ENCODE measurements at places on chromosomes 1 and 21.
A peak's percentile ranks its signal among the peaks of the same experiment; 100 is the strongest.

DNA sequence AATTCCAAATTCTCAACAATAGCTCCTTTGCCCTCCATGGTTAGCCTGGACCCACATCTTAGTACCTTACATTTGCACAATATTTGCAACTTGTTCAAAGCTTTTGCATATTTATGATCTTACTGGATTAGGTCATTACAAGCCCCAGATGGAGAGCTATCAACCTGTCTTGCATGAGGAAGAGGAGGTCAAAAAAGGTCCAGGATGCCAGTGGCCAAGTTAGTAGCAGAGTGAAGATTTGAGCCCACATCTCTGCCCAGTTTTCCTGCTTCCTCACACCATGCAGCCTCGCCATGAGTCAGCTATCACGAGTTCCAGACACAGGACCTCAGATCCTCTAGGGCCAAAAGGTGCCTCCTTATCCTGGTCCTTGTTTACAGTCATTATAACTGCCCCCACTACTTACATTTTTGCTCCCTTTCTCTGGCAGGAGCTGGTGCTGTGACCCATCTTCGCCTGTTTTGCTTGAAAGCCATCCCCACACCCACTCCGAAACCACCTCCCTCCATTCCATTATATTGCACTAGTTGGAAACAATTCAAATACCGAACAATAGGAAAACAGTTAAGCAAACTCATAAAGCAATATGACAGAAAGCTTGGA, 5.0 kb upstream of the AHCYL1 start:
- DNase-seq, result no peak

DNA sequence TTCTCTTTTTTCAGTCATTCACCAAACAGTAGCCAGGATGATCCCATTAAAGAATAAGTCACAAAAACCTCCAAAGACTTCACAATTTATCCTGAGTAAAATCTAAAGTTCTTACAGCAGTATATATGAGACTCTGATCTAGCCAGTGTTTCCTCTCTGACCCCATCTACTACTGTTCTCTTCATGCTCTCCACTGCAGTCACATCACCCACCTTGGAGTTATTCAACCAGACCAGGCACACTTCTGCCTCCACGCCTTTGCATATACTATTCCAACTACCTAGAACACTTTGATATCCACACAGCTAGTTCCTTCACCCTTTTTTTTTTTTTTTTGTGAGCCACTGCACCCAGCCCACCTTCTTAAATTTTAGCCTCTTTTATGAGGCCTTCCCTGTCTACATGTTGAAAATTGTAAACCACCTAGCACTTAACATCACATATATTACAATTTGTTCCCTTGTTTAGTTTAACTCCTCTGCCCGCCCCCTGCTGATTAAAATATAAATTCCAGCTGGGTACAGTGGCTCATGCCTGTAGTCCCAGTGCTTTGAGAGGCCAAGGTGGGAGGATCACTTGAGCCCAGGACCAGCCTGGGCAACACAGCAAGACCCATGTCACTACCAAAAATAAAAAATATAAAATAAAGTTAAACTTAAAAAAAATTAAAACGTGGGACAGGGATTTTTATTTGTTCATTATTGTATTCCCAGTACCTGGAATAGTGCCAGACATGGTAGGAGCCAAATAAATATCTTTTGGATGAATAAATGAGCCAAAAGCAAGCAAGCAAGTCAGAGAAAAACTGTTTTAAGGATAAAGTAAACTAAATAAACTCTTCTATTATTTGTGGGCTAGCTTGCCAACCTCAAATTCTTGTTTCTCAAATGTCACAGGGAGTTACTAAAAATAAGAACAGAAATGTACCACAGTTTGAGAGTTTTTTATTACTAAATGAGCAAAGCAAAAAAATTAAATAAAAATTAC, 35.2 kb upstream of the MUTYH start:
- DNase-seq, result no peak

DNA sequence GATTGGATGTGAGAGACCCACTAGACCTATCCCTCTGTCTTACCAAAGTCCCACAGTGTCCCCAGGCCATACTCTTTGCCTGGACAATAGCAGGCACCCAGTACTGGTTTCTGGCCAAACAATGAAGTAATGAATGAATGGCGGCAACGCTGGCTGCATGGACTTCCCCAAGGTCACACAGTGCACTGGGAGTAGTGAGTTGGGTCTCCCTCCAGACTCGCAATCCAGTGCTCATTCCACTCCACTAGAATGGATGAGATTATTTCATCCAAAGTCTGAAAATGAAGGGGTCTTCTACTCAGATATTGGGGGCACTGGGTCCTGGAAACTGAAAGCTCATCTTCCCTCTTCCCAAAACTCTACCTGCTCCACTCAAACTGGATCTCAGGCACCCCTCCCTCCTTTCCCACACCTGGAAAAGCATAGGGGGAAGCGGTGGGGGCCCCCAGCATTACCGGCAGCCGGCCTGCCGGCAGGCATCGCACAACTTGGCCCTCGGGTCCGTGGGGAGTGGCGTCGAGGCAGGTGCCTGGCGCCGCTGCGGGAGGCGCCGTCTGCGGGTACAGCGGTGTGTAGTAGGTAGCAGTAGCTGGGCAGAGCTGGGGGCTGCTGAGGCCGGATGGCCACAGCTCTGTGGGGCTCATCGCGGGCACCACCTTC, 816 bp downstream of the E2F2 start:
- no peak for DNase-seq

- no peak for DNase-seq
These were observed 47.5 kb downstream of the SYDE2 start for GRCh38 chr1:85153149-85153891.

DNA sequence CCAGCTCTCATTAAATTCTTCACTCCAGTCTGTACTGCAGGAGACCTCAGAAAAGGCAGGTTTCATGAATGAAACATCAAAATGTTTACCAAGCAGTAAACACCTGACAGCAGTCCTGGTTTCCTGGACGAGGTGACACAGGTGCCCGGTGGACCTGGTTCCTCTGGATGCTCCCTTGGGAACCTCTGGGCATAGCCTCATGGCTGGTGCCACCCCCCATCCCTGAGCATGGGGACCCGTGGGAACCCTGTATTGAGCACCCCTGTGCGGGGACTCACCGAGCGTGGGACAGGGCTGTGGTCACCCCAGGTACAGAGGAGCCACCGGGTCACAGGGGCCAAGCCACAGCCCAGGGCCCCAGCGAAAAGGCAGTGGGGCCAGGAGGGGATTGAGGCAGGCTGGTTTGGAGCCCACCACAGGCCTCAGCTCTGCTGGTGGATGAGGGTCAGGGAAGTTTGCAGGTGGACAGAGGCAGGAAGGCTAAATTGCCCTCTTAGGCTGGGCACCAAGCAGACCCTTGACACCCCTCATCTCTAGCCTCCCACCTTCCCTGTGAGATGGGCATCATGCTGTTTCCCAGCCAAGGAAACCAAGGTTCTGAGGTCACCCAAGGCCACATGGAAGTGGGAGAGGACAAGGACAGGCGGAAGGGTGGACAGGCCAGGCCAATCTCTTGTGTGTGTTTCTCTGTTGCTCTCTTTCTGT, 158.4 kb downstream of the PTPRU start:
- no peak for DNase-seq

DNA sequence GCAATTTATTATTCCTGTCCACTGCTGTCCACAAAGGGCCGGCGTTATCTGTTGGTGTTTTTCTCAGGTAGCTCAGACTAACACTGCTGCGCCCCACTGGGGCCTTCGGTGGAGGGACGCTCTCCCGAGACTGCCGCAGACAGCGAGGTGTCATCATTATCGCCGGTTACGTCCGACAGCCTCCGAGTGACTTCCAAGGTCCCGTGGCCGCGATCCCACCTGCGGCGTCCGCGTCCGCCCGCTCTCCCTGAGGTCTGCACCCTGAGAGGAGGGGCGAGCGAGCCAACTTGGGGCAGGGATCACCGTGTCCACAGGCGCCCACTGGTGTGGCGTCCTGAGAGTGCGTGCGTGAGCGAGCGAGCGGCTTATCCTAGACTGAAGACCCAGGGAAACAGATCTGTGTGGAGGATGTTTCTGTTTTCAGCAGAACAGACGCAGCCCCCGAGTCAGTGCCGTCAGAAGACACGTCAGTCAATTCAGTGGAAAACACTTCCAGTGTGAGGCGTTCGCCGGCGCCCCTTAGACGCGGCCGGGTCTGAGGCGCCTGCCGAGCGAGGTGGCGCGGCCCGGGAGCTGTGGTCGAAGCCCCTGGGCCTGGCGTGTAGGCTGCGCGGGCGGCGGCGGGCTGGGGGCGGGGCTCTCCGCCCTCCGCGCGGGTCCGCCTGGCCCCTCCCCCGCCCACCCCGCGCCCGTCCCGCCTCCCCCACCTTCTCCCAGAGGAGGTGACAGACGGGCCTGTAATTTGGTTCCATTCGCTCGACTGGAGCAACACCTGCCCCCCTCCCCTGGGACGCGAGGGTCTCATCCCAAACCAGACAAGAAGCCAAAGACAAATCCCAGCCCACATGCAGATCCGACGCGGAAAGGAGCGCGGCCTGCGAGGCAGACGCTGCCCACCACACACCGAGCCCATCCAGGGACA, 12.6 kb downstream of the NHLH2 start:
- DNase-seq, result no peak

DNA sequence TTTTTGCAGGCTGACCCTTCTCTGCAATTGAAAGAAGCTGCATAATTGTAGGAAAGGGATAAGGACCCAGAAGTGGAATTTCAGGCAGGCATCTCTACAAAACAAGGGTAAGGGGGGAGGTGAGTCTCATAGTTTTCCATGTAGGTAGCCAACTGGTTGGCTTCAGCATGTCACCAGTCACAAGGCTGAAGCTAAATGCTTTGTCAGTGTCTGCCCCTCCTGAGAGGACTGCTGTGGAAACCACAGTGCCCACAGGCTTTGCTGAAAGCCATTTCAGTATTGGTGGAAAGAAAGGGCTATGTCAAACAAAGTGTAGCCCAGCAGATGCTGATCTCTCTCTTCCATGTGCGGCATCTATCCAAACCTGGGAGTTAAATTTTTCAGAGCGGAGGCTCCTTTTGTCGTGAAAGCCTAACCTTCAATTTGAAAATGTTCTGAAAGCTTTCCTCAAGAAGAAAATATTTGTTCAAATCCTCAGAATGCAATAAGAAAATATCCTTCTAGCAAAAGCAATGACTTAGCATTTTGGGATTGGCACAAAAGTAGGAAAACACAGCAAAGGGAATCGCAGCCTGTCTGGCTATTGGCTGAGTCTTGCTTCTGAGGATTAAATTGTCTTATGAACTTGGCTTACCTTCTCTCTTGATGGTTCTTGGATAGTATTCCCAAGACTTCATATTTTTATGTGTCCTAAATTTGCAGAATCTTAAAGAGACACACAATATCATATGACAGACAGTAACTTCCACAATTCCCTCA, 591.7 kb downstream of the PLPP3 start:
- DNase-seq, result no peak

- DNase-seq, result no peak
These were observed 154.2 kb upstream of the DEPDC1 start for GRCh38 chr1:68651115-68651514.

DNA sequence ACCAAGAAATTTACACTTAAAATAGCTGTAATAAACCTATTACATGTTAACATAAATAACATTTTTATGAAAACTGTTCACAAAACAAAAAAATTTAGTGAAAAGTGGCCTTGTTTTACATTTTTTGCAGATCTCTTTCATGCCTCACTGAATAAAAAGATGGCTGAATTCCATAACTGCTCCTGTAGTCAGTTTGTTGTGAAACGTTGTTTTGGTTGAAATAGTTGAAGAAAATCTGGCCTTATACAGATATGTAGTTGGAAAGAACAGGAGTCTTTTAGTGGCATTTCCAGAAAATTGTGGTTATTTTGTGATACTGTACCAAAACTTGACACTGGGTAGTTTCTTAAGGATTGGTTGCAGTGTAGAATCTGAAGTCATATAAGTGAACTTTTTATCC, 18.1 kb downstream of the ITSN1 start:
- no peak for DNase-seq

DNA sequence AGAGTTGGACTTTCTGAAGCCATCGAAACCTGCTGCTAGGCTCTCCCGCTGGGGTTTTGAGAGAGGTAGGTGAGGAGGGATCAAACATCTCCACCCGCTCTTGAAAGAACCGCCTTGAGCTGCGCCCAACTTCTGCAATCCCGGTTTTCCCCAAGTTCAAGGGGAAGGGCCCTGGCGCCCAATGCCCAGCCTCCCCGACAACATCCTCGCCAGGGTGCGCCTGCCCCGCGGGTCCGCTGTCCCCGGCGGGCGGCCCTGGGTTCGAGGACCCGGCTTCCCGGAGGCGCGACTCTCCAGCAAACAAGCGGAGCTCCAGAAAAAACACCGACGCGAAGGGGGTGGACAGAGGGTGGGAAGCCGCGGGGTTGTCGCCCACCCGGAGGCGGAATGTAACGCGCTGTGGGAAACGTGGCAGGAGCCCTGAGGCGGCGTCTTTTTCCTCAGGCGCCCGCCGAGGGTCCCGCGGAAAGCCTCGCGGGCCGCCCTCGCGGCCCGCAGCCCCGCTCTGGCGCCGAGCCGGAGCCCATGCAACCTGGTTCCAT, 607 bp downstream of the BTG3 start:
- DNase-seq, result peak; percentile 6

GRCh38 chr1:66247415-66248208, 286.3 kb upstream of the SGIP1 start:
- no peak for DNase-seq

DNA sequence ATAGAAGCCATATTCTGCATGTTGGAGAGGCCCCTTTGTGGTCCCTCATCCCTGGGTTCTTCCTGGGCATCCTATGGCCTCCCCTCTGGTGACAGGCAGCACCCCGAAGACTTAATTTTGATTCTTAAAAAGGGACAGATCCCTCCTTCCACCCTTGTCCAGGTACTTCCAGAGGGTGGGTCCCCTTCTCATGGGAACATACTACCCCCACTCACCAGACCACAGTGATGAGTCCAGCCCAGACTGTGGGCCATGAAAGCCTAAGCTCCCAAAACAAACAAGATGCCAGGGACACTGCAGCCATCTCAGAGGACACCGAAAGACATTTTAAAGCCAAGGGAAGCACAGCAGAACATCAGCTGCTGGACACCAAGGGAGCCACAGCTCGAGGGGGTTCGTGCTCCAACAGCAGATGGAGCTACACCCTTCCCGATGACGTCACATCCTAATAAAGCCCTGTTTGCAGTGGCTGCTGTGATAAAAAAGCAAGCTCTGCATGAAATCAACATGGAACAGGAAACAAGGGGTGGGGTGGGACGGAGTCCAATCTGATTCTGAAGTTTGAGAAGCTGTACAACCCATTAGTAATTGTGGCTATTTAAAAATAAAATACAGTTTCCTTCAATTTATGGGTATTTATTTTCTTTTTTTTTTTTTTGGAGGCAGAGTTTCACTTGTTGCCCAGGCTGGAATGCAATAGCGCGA, 32.4 kb downstream of the GNB1 start:
- no peak for DNase-seq

GRCh38 chr1:39622427-39622826, 17.0 kb downstream of the HEYL start:
- DNase-seq, result no peak

GRCh38 chr1:160243767-160244166, 18.6 kb downstream of the DCAF8 start:
- DNase-seq, result no peak

- no peak for DNase-seq
These were observed 100.8 kb upstream of the DSCAM start for GRCh38 chr21:40947713-40948112.
